Activated CD4-positive, alpha-beta T cell treated with anti-CD3 and anti-CD28 coated beads, Interleukin-2, amount 10 ng/mL, durations not matched to agents 7 days and 5 days (primary cell): ENCODE measurements at places on chromosomes 5 and 9. TPM values are rescaled to one million over a fixed set of nuclear protein-coding genes. Genes with fewer than 3 reads are reported as not detected.

The TMC1 gene
- total RNA-seq = not detected

The STKLD1 gene
- total RNA-seq = 0.65 TPM

The ZNG1C gene
- total RNA-seq = 23.2 TPM

The PCDHGA10 gene
- not detected for total RNA-seq

The SCGB3A2 gene
- total RNA-seq = not detected

The PARP8 gene
- 110 TPM for total RNA-seq

The SMIM27 gene
- 20.0 TPM for total RNA-seq

The FOCAD gene
- 31.4 TPM for total RNA-seq

The PAM gene
- 15.9 TPM for total RNA-seq

The STXBP1 gene
- total RNA-seq = 12.1 TPM

The LPAR1 gene
- not detected for total RNA-seq

The MARCHF3 gene
- 1.5 TPM for total RNA-seq
